HCT116 (cell line): ENCODE measurements at places on chromosomes 3 and 15.

- no peak for DNase-seq
Measured at GRCh38 chr15:29676961-29677402, 145.3 kb downstream of the TJP1 start.

DNA sequence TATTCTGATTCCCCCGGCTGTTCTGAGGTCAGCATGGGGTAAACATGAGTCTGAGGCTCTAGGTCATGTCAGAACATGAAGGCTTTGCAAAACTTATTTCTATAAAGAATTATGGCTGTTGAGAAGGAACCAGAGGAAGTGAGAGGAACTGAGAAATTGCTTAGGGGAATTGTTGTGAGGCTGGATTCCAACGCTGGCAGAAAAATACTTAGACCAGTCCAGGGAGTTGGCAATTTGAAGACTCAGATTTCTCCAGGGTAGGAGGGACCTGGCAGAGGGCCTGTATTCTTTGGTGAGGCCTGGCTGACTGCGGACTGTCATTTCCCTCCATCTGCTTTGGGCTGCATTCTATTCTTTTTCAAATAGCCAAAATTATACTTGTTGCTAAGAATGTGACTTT lies 155.5 kb downstream of the PLD1 start:
- no peak for DNase-seq

- no peak for DNase-seq
Measured at GRCh38 chr3:69288161-69288895, 97.6 kb downstream of the FRMD4B start.

DNA sequence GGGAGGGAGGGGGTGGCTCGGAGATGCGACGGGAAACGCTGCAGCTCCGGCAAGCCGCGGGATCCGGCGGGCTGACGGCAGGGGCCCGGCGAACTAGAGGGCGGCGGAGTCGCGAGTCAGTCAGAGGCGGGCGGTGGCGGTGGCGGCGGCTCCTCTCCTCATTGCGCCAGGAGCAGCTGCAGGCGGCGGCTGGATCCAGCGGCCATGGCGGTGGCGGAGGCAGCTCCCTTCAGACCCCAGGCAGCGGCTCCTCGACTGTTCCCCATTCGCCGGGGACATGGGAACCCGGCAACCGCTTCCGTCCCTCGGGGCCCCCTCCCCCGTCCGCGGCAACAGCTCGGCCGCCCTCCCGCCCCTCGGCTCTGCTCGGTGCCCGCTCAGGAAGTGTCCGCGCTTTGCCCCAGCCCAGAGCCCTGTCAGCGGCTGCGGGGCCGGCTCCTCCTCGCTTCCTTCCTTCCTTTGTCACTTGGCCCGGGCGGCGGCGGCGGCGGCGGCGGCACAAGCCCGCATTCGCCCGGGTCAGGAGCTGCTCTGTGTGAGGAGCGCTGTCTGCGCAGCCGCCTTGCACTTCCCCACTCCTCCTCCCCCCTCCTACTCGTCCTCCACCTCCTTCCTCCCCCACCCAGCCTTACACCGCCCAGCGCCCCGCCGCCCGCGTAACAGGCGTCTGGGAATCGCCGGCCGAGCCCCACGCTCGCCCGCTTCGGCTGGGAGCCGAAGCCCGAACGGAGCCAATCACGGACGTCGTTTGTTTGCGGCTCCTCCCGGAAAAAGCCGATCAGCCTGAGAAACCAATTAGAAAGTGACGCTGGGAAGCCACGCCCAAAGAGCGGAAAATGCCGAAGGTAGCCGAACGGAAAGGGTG lies at the start of gene GSK3B:
TSS of gene GSK3B (minus strand) at position 537 of the 865 bp plus-strand sequence. CDS start 1,013 bp downstream, outside the sequence.
- DNase-seq = peak; percentile 99

- no peak for DNase-seq
Measured at GRCh38 chr3:60000311-60001105, 950.7 kb upstream of the CFAP20DC start.

- no peak for DNase-seq
Measured at GRCh38 chr3:176755552-176755951, 441.7 kb downstream of the TBL1XR1 start.

- DNase-seq = no peak
Measured at GRCh38 chr3:145620002-145620401, 541.0 kb downstream of the PLOD2 start.

GRCh38 chr3:4981294-4981664 lies 2.0 kb downstream of the BHLHE40 start:
- no peak for DNase-seq

GRCh38 chr3:143179603-143180002 lies 60.0 kb downstream of the CHST2 start:
- no peak for DNase-seq

DNA sequence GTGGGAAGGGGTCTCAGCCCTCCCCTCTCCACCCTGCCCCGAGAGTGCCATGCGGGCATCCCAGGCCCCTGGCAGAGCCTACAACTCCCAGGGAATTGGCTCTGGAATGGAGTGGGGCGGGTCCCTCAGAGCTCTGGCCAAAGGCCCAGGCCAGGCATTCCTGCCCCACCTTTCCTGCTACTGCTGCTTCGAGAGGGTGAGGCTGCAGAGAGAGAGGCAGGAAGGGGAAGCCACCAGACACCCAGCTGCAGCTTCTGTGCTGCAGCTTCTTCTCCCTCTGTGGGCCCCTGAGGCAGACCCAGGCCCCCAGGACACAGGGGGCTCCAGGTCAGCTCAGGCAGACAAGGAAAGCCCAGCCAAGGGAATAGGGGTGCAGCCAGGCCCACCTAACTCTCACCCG lies 2.7 kb downstream of the ALS2CL start:
- no peak for DNase-seq

- no peak for DNase-seq
Measured at GRCh38 chr15:67033571-67034044, 31.8 kb upstream of the SMAD3 start.

DNA sequence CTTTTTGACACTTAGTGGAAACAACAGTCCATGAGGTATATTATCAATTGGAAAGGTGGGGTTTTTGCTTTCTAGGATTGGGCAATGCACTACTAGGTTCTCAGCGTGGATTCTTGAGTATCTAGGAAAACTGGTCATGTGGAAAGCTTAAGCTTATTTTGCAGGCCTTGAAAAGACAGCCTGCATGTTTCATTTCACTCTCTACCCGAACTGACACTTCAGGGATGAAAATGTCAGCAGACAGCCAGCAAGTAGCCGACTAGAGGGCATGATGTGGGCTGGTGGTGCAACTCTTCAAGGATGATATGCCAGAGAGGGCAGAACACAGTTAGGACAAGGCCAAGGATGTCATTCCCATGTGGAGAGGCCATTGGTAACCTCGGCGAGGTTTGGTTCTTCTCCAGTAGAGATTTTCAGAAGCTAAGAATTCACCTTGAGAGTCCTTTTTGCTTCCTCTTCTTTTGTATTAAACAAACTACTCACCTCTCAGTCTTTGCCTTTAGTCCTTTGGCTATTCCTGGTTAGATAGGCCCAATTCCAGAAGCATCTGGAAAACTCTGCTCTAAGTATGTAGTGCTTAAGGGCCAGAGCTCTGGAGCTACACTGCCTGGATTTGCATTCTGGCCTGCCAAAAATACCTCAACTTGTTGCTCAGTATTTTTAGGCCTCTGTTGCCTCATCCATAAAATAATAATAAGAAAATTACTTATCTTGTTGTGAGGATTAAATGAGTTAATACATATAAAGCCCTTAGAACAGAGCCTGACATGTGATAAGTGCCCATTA lies 17.9 kb downstream of the LPP start:
- no peak for DNase-seq

DNA sequence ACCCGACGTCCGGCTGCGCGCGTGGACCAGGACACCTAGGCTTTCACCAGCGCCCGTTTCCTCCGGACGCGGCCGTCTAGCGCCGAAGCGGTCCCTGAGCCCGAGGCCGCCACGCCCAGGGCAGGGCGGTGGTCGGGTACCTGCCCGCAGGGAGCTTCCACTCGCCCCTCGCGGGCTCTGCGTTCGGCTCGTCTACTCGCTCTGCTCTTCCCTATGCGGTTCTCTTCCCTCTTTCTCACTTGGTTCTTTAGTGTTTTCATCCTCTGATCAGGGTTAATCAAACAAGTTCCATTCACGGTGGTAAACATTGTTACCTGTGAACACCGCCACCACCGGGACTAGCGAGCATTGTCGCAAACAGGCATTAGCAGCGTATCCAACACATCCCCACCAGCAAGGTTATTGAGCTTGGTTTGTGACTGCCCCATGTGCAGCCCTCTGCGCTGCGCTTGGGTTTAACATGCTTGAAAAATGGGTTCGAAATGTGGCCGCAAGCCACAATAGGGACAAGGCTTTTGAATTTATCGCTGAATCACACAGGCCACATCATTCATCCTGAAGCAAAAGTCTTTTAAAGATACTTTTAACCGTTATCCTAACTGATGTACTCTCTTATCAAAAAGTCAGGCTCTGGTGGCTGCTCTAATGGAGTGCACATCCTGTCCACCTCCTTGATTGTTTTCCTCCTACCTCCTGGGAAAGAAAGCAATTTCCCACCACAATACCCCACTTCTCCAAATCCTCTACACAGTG lies 843 bp upstream of the CD47 start:
- no peak for DNase-seq

GRCh38 chr3:71101014-71101413 lies 482.5 kb downstream of the FOXP1 start:
- no peak for DNase-seq

GRCh38 chr15:43347114-43347513 lies 16.7 kb upstream of the LCMT2 start:
- DNase-seq = no peak

DNA sequence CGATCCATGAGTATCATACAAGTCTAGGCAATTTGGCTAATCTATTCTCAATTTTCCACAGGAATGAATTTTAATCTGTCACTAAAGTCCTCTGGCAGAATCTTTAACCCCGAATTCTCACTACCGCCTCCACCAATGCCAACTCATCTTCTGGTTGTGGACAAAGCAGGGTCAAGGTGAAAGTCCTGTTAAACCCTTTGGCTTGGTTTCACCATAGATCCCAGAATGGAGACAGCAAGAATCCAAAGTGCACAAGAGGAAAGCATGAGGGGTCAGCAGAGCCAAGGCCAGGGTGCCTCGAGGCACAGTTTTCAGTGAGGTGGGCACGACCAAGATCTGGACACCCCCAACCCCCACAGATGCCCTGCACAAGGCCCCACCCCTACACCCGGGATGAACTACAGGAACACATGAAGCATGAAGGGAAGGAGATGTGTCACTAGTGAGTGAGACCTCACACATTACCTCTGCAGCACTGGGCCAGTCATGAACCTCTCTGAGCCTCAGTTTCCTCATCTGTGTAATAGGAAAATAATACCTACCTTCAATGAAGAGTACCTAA lies 466.2 kb downstream of the EPHB1 start:
- no peak for DNase-seq

GRCh38 chr3:184658223-184658928 lies 53.5 kb downstream of the MAGEF1 start:
- no peak for DNase-seq

GRCh38 chr3:129539206-129539605 lies 3.8 kb upstream of the H1-8 start:
- DNase-seq = no peak

DNA sequence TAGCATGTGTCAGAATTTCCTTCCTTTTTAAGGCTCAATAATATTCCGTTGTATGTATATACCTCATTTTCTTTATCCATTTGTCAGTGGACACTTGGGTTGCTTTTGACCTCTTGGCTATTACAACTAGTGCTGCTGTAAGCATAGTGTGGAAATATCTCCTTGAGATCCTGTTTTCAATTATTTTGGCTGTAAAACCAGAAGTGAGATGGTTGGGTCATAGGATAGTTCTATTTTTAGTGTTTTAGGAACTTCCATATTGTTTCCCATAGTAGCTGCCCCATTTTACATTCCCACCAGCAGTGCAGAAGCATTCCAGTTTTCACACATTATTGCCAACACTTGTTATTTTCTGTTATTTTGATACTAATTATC lies 70.4 kb upstream of the C15orf39 start:
- DNase-seq = no peak

DNA sequence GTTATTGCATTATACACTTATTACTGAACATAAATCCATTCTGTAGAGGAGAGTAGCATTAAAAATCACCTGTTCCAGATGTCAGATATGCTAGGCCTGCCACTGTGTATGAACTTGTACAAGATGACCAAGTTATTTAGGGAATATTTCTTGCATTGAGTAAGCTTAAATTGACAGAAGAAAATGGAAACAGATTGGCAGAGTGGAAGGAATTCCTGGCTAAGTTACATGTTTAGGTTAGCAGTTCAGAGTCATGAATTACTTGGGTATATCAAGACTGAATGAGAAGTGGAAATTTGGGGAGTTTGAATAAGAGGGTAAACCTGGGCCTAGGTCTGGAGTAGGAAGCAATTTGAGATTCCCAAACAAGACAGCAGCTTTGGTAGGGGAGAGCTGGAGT lies 44.6 kb downstream of the ARHGAP31 start:
- no peak for DNase-seq

GRCh38 chr3:139534455-139534812 lies 5.1 kb downstream of the RBP1 start:
- DNase-seq = peak; percentile 77

GRCh38 chr3:123802007-123802625 lies 82.0 kb downstream of the MYLK start:
- DNase-seq = no peak

- no peak for DNase-seq
Measured at GRCh38 chr3:47000198-47000815, 20.8 kb downstream of the NBEAL2 start.

- DNase-seq = no peak
Measured at GRCh38 chr3:9782770-9783169, 9.5 kb downstream of the TADA3 start.

GRCh38 chr3:56323986-56324420 lies 144.3 kb downstream of the ERC2 start:
- no peak for DNase-seq

- DNase-seq = no peak
Measured at GRCh38 chr15:89307046-89307587, 27.5 kb downstream of the POLG start.

DNA sequence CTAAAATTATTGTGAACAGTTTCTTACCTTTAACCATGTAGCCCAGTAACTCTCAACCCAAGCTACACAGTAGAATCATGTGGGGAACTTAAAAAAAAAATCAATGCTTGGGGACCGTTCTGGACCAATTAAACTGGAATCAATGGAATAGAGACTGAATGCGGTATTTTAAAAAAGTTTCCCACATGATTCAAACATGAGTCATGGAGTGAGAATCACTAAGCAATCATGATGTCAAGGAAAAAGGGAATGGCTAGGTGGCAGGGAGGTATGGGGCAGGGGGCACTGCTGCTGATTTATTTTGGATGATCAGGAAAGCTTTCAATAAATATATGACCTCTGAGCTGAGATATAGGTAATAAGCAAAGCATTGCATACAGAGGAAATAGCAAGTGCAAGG lies 250.5 kb upstream of the RORA start:
- DNase-seq = no peak

GRCh38 chr3:192207651-192208050 lies 519.7 kb downstream of the FGF12 start:
- no peak for DNase-seq

DNA sequence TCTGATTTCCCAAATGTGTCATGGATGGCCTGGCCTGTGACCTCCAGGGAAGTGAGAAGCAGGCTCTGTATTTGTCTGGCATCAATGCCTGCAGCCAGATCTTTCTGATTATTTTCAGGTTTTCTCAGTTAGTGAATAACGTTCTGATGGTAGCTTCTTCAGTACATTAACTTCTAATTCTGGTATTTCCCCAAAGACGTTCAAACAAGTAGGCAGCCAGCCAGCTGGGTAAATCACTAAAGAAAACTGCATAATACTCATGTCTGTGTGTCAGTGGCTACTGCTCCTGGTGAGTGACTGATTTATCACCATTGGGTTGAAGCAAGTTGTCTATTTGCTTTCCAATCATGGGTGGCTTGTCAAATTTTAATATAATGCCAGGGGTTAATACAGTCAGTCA lies 162.6 kb upstream of the PFN2 start:
- no peak for DNase-seq
